ENCODE measurements at places on chromosomes 1 and 21.

DNA sequence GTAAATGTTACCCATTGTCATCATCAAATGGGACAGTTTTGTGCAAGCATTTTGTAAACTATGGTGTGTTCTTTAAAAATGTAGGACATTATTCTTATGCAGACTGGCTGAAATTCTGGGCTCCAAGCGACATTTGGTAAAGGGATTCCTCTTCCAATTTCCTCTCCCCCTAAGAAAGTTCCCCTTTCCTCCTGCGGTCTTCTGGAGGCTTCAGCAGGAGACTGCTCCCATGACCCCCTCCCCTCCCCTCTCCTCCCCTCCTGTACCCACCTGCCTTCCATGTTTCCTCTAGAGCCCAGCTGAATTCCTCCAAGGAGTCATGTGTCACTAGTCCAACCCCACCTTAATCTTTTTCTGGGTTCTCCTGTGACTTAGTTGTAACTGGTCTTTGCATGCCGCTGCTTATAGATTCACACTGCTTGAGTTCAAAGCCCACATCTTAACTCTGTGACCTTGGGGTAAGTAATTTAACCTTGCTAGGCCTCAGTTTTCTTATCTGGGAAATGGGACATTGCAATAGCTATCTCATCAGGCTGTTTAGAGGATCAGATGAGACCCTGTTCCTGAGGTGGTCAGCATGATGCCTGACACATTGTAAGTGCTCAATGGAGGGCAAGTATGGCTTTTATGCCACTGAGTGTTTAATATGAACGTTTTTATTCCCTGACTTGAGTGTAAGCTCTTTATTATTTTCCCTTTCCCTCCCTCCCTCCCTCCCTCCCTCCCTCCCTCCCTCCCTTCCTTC is 69.9 kb upstream of the WDR26 start:
- DNase-seq, result no peak

DNA sequence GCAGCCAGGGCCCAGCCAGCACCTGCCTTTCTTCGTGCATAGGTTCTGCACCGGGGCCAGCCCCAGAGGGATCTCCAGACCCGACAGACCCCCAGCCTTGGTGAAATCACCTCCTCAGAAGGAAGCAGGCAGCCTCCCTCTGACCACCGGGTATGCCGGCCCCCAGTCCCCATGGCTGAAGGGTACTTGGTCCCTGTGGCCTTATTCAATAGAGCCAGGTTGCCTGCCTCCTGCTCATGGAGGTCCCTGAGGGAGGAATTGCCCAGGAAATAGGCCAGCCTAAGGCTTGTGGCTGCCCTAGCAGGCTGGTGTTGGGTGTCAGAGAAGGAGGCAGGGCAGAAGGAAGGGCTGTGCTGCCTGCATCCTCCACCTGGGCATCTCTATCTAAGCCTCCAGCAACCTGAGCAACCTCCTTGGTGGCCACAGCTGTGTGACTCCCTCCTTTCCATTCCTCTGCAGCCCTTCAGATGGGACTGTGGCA is 338.2 kb upstream of the VAMP3 start:
- DNase-seq, result no peak

DNA sequence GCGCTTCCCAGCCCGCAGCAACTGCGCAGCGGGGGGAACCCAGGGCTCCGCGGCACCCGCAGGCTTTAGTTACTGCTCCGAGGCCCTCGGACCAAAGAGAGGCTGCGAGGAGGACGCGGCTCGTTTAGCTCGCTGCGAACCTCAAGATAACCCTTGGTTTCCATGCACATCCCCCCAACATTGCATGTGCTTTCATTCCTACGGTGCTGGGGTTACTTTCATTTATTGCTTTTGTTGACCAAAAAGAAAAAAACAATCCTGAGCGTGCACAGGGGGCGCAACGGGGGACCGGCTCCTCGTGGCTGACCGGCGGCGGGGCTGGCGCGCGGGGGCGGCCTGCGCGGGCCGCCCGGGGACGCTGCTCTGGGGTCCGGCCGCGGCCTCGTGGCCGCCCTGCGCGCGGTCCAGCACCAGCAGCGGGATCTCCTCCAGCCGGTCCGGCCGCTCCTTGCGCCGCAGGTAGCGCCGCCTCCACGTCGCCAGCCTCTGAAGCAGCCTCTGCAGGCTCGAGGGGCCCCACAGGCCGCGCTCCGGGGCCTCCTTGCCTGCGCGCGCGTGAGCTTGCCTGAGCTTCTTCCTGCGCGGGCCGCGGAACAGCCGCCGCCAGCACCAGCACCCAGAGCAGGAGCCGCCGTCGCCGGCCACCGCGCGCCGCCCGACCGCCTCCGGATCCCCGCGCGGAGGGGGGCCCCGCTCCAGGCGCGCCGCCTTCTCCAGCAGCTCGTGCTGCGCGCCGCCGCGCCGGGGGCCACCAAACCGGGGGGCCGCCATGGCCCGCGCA is 77.4 kb downstream of the DESI2 start:
- DNase-seq, result peak; percentile 31

- no peak for DNase-seq
Observed at GRCh38 chr1:234621657-234622335, 11.8 kb upstream of the IRF2BP2 start.

GRCh38 chr21:34796518-34797200 is 127.9 kb downstream of the CLIC6 start:
- DNase-seq, result no peak

GRCh38 chr21:42031816-42032215 is 21.7 kb upstream of the ZBTB21 start:
- DNase-seq, result no peak

DNA sequence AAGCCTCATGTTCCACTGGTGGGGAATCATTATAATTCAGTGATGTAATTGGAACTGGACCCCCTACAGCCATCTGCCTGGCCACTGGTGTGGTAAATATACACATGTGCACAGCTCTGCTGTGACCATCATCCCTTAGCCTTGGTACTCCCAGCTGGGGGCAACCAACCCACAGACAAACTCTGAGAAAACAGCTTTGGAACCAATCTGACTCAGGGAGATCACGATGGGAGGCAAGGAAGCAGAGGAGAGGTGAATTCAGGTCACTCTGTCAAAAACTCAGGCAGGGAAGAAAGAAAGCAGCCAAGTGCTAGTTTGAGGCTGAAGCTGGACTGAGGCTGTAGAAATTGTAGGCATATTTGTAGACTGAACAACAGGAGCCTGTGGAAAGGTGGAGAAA is 197.8 kb upstream of the GALNT2 start:
- no peak for DNase-seq

DNA sequence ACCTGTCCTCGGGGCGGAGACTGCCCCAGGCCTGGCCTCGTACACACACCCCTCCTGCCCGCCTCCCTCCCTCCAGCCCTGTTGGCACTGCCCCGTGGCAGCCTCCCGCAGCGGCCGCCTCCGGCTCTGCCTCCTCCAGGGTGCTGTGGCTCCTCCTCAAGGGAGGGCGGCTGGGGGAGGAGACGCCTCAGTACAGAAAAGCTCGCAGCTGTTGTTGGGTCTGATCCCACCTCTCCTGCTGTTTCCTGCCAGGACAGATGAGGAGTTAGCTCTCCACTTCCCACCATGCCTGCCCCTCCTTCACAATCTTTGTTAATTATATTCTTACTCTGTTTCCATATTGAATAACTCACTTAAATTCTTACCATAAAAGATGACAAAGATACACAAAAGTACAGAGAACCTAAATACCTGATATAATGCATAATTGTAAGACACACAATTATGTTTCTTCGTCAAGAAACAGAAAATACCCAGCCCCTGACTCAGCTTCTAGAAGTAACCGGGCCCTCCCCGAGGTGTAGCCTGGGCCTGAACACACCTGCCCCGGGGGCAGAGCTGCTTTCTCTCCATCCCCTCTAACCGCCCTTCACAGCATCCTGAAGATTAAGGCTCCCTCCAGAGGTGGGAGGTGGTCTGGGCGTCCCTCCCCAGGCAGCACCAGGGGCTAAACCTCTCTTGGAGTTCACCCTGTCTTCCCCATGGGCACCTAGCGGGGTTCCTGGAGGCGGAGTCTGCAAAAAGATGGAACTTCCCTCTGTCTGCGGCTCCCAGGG is 30.6 kb upstream of the COL6A1 start:
- no peak for DNase-seq

DNA sequence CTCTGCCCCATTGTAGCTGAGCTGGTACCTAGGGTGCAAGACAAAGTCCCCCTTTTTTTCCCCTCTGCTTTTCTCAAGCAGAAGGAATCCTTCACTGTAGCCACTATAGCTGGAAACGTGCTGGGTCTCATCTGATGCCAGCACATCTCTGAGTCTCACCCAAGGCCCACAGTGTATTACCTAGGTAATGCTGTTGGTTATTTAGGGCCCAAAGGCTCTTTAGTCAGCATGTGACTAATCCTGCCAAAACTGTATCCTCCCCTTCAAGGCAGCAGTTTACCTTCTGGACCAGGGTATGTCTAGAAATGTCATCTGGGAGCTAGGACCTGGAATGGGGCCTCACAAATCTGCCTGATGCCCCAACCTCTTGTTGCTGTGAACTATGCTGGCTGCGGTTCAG is 423.4 kb downstream of the NUF2 start:
- DNase-seq, result no peak

- DNase-seq, result no peak
Observed at GRCh38 chr21:32061729-32062128, 188.9 kb downstream of the HUNK start.

GRCh38 chr1:60615666-60616065 is 466.7 kb upstream of the NFIA start:
- DNase-seq, result no peak

DNA sequence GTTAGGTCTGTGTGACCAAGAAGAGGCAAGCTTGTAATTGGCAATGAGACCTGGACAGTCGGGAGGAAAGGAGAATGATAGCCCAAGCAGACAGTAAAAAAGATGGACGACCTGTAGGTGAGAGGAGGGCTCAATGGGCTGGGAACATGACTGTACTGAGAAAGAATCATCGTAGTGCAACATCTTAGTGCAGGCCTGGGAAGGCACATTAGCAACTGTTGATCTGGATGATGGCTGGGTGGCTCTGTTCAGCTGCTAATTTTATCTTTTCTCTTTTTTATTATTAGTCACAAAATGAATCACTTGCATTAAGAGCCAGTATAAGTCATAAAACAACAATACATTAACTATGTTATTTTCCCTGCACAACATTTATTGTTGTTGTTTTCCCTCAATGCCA is 32.9 kb downstream of the IFI44 start:
- no peak for DNase-seq

GRCh38 chr1:153663211-153663610 is 4.7 kb downstream of the SNAPIN start:
- no peak for DNase-seq

- no peak for DNase-seq
Observed at GRCh38 chr1:30741239-30741894, 16.2 kb downstream of the LAPTM5 start.

DNA sequence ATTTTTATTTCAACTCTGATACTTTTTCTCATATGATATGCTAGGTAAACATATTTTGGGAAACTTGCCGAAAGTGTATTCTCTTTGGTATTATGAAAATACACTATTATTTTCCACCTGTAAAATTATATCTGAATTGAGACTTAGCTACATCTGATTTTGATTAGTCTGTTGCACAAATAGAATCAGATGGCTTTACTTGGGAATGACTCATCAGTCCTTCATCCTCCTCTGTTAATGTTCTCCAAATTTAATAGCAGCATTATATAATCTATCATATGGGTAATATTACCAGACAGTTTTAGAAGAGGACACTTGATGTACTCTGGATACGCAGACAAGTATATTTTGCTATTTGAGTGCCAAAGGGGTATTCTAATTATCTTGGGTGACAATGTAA is 245.3 kb downstream of the CTH start:
- DNase-seq, result no peak

DNA sequence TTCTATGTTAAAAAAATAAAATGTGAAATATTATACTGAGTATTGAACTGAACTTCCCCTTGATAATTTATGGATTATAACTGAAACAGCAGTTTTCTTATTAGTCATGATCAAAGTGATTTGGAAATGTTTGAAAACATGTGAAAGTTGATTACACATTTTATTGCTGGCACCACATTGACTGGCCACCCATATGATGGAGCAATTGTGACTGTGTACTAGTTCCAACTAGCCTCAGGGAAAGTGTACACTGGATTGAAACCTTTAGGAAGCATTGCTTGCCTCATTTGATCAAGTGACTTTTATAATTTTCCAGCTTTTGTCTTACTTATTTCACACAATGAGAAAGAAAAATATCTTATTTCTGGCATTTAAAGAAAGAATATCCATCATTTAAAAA is 128.0 kb upstream of the ADGRL2 start:
- DNase-seq, result no peak

- no peak for DNase-seq
Observed at GRCh38 chr1:44407430-44408211, 2.6 kb downstream of the RNF220 start.
